ENCODE measurements at places on chromosomes 2 and 18. TPM values are rescaled to one million over a fixed set of nuclear protein-coding genes. Genes with fewer than 3 reads are reported as not detected.

Gene GALNT13
- total RNA-seq: 35.1 TPM

- DNase-seq: no peak
These were observed 77.9 kb upstream of the CD226 start for GRCh38 chr18:70025580-70025979.

Gene POTEI
- total RNA-seq: not detected

DNA sequence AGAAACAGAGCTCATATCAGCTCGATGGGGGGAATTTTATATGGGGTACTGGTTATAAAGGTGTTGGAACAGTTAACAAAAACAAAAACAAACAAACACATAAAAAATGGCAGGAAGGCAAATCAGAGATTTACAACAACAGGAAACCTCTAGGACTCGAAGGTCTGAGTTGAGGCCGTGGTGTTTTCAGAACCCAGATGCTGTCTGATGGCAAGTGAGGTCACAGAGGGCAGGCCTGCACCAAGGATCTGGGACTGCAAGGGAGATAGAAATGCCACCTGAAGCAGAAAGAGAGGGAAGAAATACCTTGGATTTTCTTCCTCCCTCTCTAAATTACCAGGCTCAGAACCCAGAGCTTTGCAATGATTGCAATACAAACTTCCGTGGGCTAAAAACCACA, 429.5 kb downstream of the ZNF521 start:
- no peak for DNase-seq

- no peak for DNase-seq
These were observed 190.9 kb downstream of the ST6GAL2 start for GRCh38 chr2:106694964-106695470.

DNA sequence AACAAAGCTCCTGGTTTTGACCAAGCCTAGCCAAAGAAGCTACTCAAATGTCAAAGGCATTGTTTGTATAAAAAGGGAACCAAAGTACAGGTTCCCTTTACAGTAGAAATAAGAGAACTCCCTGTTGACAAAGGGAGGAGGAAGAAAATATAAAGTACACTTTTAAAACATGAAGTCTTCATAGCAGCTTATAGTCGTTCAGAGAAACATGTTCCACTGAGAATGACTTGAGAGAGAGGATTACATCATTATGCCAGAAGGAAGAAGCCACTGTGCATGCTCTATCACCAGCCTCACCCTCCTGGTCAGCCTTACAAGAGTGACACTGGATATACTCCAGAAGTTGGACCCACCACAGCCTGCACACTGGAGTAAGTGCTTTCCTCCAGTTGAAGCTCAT, 2.5 kb upstream of the DHRS9 start:
- DNase-seq: no peak

DNA sequence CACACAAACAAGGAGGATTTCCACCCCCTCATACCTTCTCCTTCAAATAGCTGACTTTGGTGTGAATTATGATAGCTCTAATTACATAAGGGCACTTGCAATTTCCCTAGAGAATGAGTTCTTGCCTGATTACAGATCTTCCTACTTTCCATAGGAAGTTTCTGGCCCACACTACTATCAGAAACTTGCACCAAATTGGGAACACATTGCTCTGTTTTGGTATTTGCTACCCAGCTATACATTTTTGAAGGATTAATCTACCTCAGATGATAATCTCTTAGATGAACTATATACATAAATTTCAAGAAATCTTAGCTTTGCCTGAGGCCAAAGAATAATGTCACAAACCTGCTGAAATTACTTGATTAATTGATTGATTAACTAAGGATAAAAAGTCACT, 4.9 kb downstream of the DCC start:
- DNase-seq: no peak

Gene NPPC
- total RNA-seq: not detected

Gene ANKRD30B
- total RNA-seq: not detected

GRCh38 chr2:16861530-16861929, 195.9 kb upstream of the CYRIA start:
- no peak for DNase-seq

Gene MZT2B
- 169 TPM for total RNA-seq

DNA sequence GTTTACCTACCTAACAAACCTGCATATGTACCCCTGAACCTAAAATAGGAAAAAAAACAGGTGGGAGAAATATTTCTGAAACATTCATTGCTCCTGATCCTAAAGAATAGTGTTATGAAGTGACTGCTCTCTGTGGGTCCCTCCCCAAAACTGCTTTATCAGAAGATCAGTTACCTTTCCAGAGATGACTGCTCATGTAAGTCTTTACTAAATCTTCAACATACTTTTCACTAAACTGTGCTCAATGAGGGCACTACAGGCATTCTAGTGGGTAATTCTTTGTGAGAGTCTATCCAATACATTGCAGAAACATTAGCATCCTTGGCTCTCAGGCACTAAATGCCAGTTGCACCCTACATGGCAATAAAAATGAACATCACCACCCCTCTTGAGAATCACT, 189.3 kb upstream of the STK17B start:
- DNase-seq: no peak

DNA sequence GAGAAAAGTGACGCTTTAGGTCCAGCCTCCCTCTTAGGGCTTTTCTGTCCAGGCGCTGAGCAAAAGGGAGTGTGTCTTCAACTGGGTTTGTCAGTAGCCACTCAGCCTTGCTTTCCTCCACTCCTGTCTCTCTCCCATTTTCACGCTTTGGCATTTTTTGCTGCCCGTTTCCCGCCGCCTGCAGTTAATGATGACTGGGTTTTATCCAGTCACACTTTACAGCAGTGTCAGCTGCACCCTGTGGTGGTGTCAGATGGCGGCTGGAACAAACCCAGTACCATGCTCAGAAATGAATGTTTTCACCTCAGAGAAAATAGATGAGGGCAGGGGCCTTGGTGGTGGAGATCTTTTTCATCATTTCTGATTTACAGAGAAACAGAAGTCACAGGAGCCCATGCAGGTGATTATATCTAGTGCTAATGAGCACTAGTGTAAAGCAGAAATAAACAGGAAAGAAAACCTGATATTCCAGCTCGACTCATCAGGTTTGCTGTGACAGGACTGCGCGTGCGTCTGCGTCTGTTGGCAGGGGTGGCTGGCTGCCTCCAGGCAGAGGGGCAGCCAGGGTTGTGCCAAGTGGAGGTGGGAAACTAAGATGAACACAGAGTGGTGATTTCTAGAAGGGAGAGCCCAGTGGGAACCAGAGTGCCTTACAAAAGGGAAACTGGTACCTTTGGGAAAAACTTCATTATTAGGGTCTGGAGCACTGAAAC, 139.9 kb downstream of the TANC1 start:
- no peak for DNase-seq

Gene KLHL29
- total RNA-seq: 4.3 TPM

GRCh38 chr2:174788291-174788929, 24.1 kb upstream of the CHRNA1 start:
- DNase-seq: no peak

Gene RBM44
- 0.20 TPM for total RNA-seq

DNA sequence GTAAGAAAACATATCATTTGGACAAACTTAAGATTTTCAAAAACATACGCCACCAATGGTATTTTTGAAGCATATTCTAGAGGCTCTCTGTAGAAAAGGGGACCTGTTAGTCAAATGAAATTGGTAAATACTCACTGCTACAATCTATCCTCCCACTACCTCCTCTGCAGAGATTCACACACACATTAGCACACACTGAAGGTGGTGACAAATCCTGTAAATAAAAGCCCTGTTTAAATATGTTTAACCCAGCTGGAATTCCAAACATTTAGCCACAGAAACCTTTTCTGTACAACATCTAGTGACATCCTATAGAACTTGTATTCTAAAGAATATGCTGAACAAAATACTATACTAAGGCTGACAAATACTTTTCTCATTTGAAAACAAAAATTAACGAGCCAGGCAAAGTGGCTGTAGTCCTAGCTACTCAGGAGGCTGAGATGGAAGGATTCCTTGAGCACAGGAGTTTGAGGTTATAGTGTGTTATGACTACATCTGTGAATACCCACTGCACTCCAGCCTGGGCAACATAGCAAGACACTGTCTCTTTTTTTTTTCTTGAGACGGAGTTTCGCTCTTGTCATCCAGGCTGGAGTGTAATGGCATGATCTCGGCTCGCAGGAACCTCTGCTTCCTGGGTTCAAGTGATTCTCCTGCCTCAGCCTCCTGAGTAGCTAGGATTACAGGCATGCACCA, 25.9 kb downstream of the ALS2 start:
- DNase-seq: no peak

Gene SERPINB11
- total RNA-seq: 107 TPM

Gene ZNF804A
- total RNA-seq: 4.3 TPM

Gene PDE11A
- 0.07 TPM for total RNA-seq

GRCh38 chr2:181241797-181242196, 215.4 kb upstream of the ITGA4 start:
- no peak for DNase-seq

DNA sequence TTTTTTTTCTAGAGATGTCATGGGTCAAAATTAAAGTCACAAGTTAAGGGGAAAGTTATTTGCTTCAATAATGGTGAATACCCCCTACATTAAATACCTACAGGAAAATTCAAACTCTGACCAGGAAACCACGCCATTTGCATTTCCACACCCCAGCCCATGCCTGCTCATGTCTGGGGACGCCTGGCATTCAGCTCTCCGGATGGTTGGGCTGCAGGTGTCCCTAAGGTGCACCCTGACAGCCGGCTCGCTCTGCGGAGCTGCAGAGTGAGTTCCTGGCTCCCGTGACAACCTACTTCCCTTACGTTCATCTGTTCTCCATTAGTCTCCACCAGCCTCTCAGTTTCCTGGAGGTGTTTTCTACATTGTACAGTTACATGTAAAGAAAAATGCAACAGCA, 122.7 kb upstream of the RIOK3 start:
- DNase-seq: no peak

Gene DSG4
- not detected for total RNA-seq

DNA sequence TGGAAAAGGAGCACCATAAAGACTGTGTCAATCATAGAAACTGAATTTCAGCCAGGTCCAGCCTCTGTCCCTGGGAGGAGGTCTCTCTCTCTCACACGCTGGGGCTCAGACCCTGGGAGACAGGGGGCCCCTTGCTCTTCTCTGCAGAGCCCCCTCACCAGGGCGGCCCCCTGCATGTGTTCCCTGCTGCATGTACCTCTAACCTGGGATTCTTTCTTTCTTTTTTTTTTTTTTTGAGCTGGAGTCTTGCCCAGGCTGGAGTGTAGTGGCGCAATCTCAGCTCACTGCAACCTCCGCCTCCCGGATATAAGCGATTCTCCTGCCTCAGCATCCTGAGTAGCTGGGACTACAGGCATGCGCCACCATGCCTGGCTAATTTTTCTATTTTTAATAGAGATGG, 46.5 kb downstream of the TPO start:
- DNase-seq: no peak

DNA sequence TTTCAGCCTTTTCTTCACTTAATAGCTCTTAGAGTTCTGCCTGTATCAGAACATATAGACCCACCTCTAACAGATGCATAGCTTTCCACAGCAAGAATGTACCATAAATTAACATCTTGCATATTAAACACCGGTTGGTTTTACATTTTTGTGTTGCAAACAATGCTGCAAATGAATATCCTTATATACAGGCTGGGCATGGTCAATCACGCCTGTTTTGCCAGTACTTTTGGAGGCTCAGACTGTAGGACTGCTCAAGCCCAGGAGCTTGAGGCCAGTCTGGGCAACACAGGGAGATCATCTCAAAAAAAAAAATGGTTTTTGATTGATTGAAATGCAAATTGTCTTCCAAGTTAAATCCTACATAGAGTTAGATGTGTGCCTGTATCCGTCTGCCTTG, 1.5 kb upstream of the LCT start:
- no peak for DNase-seq

- no peak for DNase-seq
These were observed 1304.4 kb upstream of the ACVR2A start for GRCh38 chr2:146540271-146540932.

DNA sequence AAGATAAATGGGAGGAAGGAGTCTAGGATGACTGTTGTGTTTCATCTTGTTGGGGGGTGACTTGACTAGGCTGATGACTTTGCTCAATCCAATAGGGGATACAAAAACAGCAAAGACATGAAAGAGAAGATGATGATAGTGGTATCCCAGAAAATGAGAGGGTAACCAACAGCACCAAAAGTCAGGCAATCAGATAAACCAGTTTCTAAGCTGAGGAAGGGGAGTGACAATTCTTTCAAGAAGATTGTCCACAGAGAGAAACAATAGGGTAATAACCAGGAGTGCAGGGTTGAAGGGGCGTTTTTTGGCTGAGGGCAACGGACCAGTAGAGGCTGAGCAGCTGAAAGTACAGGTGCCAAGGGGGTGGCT, 7.7 kb upstream of the KCMF1 start:
- no peak for DNase-seq

DNA sequence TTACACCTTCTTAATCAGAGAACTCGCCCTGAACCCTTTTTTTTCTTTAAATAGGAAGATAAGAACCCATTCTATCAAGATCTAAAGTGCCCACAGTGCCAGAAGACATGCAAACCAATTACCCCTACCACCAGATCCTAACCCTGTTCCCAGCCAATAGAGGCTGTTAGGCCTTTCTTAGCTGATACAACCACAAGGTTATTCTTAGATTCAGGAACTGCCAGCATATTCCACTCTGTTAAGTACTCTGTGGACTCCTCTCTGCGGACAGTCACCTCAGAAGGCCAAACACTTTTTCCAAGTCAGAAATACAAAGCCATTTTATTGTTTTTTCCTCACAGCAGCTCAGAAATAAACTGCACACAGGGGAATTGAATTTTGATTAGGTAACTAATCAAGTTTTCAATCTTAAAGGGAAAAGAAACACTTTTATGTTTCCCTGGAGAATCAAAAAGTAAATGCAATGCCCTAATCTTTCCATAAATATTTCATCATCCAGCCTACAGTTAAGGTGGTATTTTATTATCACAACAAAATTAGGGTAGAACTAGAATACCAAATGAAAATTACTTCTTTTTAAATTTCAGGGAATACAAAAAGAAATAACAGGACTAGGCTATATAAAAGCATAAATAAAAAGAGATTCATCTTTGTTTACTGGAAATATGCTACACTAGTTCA, 111.4 kb downstream of the NBAS start:
- no peak for DNase-seq

DNA sequence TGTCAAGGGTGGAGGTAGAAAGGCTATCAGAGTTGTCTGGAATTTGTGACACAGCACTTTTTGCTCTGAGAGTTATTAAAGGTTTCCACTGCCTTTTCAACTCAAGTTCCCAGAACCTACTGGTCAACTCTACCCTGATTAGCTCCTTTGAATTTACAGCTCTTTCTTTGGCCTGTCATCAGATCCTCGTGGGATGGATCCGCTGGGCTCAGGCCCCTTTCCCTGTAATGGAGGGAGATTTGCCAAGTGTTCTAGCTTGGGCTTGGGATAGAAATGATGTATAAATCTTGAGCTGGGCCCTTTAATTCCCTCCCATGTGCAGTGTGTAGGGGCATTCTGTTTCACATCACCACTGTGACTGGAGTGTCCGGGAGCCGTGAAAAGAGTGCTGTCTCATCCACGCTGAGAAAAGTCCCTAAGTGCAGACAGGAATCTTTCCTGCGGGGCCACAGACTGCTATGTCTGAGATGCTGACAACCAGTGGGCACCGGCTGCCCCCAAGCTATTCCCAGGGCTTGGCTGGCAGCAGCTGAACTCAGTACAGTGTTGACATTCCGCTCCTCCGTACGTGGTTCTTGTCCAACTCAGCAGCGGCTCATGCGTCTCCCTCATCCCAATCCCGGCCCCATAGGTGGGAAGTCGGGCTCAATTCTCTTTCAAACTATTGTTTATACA, 46.9 kb upstream of the ARHGAP28 start:
- no peak for DNase-seq

Gene SNORC
- total RNA-seq: 2.8 TPM
